ENCODE measurements at places on chromosomes 1 and 21. TPM values are rescaled to one million over a fixed set of nuclear protein-coding genes. Genes with fewer than 3 reads are reported as not detected.

DNA sequence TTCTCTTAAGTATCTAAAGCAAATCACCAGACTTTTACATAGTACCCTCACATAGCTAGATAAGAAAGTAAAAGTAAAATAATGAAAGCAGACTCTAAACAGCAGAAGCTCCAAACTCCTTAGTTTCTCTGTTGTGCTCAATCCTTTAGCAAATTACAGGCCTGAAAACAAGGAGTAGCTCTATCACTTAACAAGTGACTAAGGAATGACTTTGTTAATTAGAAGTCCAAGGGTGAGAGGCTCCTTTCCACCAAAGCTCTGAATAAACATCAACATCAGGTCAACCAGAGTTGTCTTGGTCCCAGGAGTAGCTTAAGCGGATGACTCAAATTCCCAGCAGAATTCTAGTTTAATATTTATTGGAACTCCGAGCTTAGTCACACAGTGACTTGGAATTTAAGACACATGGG, 5.9 kb downstream of the NRIP1 start:
- peak; percentile 61 for DNase-seq
- no peaks in the 10 kb centered on the region for H3K36me3 ChIP-seq
- H3K4me1 ChIP-seq = peaks cover 16% of the 10 kb centered on the region
- H3K4me3 ChIP-seq = peak overlapping the region; percentile 35
- peak overlapping the region; percentile 34 for H3K27ac ChIP-seq

- no peaks in the 10 kb centered on the region for H3K36me3 ChIP-seq
- DNase-seq = peak; percentile 93
- peak overlapping the region; percentile 72 for H3K27ac ChIP-seq
- peak overlapping the region; percentile 73 for H3K4me3 ChIP-seq
- H3K27me3 ChIP-seq = no peaks in the 10 kb centered on the region
- peaks cover 29% of the 10 kb centered on the region for H3K4me1 ChIP-seq
Measured at GRCh38 chr1:204288021-204288588, 71.6 kb downstream of the PLEKHA6 start.

DNA sequence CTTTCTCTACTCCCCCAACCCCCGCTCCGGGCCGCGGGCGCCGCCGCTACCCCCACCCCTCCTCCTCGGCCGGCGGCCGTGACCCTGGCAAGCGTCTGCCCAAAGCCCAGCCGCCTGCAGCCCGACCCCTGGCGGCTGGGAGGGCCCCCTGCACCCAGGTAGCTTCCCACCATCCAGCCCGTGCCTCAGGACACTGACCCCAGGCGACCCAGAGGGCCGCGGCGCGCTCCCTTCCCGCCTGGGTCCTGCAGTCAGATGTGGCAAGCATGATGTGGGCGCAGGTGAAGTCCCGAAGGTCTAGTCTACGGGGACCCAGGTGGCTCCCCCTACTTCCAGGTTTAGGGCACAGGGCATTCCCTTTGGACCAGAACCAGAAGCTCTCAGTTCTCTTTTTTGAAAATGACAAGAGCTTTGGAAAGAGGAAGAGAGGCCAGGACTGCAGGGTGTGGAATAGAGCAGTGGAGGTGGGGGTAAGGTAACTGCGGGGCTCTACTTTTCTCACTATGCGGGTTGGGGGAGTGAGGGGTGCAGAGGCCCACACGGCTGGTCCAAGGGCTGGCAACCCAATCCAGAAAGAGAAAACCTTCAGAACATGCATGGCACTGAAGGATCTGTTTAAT, at the start of gene DENND4B:
DENND4B (minus strand) TSS at position 97 of the 620 bp plus-strand sequence. CDS start 2,344 bp downstream, outside the sequence.
- H3K4me1 ChIP-seq = peaks cover 16% of the 10 kb centered on the region
- DNase-seq = peak; percentile 94
- peaks cover 35% of the 10 kb centered on the region for H3K36me3 ChIP-seq
- H3K27me3 ChIP-seq = no peaks in the 10 kb centered on the region
- H3K4me3 ChIP-seq = peak within 1 kb of the TSS; percentile 65

GRCh38 chr21:45584786-45585185, 42.5 kb upstream of the SLC19A1 start:
- H3K36me3 ChIP-seq = no peaks in the 10 kb centered on the region
- no peak overlapping the region for H3K4me3 ChIP-seq
- no peaks in the 10 kb centered on the region for H3K27me3 ChIP-seq
- no peak for DNase-seq
- no peaks in the 10 kb centered on the region for H3K4me1 ChIP-seq

- no peaks in the 10 kb centered on the region for H3K27me3 ChIP-seq
- H3K4me3 ChIP-seq = no peak overlapping the region
- H3K4me1 ChIP-seq = peaks cover 11% of the 10 kb centered on the region
- H3K36me3 ChIP-seq = no peaks in the 10 kb centered on the region
- no peak overlapping the region for H3K27ac ChIP-seq
Measured at GRCh38 chr1:111512132-111512889, 8.9 kb upstream of the ADORA3 start.

DNA sequence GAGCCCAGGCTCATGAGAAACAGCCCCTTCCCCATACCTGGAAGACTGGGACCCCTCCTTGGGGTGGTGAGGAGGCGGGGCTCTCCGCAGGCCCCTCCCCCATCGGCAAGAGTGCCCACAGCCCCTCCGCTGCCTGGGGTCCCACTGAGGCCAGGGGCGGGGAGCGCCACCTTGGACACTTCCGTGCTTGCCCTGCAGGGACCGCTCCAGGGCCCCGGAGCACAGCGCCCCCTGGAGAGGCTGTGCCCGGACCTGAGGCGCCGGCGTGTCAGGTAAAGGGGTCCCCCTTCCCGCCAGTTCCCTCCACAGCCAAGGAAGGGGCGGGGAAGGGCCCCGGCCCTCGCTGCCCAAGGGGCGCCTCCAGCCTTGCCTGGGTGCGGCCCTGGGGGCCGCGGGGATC, 21.5 kb downstream of the INAVA start:
- no peaks in the 10 kb centered on the region for H3K4me1 ChIP-seq
- H3K27ac ChIP-seq = no peak overlapping the region
- no peaks in the 10 kb centered on the region for H3K27me3 ChIP-seq
- no peak for DNase-seq
- H3K4me3 ChIP-seq = no peak overlapping the region
- no peaks in the 10 kb centered on the region for H3K36me3 ChIP-seq

Gene HFM1
- 1.2 TPM for total RNA-seq

GRCh38 chr1:175094626-175095025, 27.0 kb downstream of the TNN start:
- H3K36me3 ChIP-seq = no peaks in the 10 kb centered on the region
- no peak overlapping the region for H3K27ac ChIP-seq
- H3K4me1 ChIP-seq = no peaks in the 10 kb centered on the region
- no peak overlapping the region for H3K4me3 ChIP-seq
- DNase-seq = no peak

- H3K27me3 ChIP-seq = no peaks in the 10 kb centered on the region
- no peaks in the 10 kb centered on the region for H3K4me1 ChIP-seq
- DNase-seq = no peak
Measured at GRCh38 chr21:38637161-38637560, 138.9 kb upstream of the ERG start.

DNA sequence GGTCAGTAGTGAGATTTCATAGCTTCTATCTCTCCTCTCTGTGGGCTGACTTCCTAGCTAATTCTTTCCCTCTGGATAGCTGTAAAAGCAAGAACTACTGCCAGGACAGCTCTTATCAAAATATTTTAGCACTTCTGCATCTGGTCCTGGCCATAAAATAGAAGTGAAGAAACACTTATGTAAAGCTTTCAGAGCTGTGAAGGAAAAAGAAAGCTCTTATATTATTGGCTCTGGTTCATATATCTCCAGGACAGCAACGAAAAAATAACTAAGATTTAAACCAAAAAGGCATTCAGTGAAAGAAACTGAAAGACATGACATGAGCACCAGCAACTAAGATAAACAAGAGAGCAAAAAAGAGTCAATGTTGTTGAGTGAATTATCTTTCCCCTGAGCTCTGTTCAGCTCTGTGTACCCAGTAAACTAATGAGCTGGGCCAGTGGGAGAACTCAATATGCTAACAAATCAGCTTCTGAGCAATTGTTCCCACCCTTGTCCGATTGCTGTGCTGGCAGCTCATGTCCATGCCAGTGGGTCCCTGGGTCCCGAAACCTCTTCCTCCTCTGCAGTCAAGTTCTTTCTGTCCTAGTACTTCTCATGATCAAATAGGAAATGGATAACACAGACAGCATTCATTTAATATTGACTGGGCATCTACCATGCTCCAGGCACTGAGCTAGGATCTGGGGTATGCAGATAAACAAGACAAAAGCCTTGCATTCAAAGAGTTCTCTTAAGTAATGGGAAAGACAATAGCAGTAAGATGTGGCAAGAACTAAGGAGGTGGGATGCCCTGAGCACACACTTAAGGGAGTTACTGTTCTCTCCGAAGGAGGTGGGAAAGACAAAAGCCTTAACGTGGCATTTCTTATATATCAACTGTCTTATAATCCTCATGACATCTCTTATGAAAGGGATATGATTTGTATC, 45.3 kb upstream of the MAN1A2 start:
- H3K27me3 ChIP-seq = no peaks in the 10 kb centered on the region
- H3K4me1 ChIP-seq = no peaks in the 10 kb centered on the region
- no peak overlapping the region for H3K27ac ChIP-seq
- no peaks in the 10 kb centered on the region for H3K36me3 ChIP-seq

GRCh38 chr21:18274370-18274769, 29.7 kb downstream of the CHODL start:
- H3K4me1 ChIP-seq = no peaks in the 10 kb centered on the region
- no peak overlapping the region for H3K27ac ChIP-seq
- no peak overlapping the region for H3K4me3 ChIP-seq
- no peak for DNase-seq
- no peaks in the 10 kb centered on the region for H3K27me3 ChIP-seq

DNA sequence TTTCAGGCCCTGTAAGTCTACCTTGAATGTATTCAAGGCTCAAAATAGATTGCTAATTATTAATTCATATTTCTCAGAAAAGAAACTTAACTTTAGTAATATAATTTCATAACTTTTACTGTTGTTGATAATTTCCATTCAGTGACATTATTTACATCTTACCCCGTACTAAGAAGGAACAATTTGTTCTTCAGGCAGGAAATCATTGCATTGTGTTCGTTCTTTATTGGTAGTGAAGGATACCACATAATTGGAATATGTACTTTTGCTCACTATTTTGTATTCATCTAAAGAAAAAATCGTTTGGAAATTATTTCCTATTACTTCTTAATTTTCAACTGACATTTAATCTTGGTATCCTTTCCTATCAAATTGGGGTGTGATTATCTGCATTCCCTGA, 39.4 kb downstream of the CTTNBP2NL start:
- H3K4me3 ChIP-seq = no peak overlapping the region
- no peaks in the 10 kb centered on the region for H3K36me3 ChIP-seq
- no peak for DNase-seq
- H3K27ac ChIP-seq = peak overlapping the region; percentile 37

Gene BMP8A
- 1.2 TPM for total RNA-seq

Gene S100A1
- total RNA-seq = 83.1 TPM

- H3K27ac ChIP-seq = peak overlapping the region; percentile 23
- no peak for DNase-seq
- no peak overlapping the region for H3K4me3 ChIP-seq
- no peaks in the 10 kb centered on the region for H3K27me3 ChIP-seq
Measured at GRCh38 chr1:207002724-207003146, 29.8 kb downstream of the C1orf116 start.

Gene EDARADD
- total RNA-seq = 0.82 TPM

DNA sequence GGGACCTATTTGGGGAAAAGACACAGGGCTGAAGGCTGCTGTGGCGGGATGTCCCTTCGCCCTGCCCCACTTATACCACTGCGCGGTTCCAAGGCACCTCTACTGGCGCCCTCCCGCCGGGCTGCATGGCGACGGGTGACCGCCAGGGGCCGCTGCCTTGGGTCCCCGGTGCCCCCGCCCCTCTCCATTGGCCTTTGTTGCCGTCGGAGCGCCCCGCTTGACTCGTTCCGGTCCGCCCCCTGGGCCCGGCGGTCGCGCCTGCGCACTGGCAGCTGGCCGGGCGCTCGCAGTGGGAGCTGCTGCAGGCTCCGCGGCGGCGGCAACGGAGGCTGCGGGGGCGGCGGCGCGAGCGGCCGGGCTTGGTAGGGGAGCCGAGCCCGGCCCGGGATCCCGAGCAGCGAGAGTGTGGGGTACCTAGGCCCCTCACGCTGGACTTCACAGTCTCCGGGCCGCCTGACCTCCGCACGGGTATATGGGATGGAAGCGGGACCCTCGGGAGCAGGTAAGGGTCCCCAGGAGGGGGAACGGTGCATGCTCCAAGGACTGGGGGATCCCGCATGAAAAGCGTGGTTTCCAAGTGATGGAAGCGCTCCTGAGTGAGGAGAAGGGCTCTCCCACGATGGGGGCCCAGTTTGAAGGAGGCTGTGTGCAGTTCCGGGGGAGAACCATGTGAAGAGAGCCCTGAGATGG, at the start of gene AGO1:
AGO1 (plus strand) TSS at position 265 of the 690 bp plus-strand sequence; CDS start at position 478, 213 bp downstream.
- no peaks in the 10 kb centered on the region for H3K4me1 ChIP-seq
- H3K4me3 ChIP-seq = peak within 1 kb of the TSS; percentile 100
- H3K27ac ChIP-seq = no peak within 1 kb of the TSS
- no peaks in the 10 kb centered on the region for H3K36me3 ChIP-seq

- H3K27ac ChIP-seq = peak overlapping the region; percentile 24
- peaks cover 17% of the 10 kb centered on the region for H3K4me1 ChIP-seq
- no peaks in the 10 kb centered on the region for H3K36me3 ChIP-seq
- no peak for DNase-seq
- no peaks in the 10 kb centered on the region for H3K27me3 ChIP-seq
Measured at GRCh38 chr1:22471078-22471477, 19.4 kb downstream of the ZBTB40 start.

DNA sequence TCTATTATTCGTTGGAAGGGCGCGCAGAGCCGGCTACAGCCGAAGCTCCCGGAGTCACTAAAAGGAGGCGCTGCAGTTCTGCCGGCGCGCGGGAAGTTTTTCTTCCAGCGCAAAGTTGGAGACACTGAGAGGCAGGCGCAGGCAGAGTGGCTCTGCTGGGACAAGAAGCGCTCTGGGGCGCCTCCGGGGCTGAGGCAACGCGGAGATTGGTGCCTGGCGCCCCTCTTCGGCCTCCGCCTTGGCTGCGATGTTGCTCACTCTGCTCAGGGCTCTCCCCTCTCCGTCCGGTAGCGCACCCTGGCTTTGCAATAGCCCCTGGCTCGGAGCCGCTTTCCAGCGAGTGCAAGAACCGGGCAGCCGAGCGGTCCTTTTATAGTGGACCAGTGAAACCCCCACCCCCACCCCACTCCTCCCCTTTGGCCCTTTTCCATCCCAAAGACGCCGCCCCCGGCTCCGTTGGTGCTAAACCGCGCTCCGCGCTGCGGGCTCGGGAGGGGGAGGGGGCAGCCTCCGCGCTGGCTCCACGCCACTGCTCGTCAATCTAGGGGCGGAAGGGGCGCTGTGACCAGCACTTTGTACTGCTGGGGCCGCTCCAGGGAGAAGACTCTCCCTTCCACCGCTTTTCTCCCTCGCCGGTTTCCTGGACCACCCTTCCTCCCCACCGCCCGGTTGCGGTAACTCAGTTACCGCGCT, at the start of gene ADAMTS1:
ADAMTS1 (minus strand) TSS at position 344 of the 693 bp plus-strand sequence. CDS start 455 bp downstream, outside the sequence.
- H3K4me3 ChIP-seq = peak within 1 kb of the TSS; percentile 87
- H3K4me1 ChIP-seq = peaks cover 12% of the 10 kb centered on the region
- peaks cover 15% of the 10 kb centered on the region for H3K36me3 ChIP-seq
- H3K27ac ChIP-seq = peak within 1 kb of the TSS; percentile 88
- H3K27me3 ChIP-seq = no peaks in the 10 kb centered on the region

DNA sequence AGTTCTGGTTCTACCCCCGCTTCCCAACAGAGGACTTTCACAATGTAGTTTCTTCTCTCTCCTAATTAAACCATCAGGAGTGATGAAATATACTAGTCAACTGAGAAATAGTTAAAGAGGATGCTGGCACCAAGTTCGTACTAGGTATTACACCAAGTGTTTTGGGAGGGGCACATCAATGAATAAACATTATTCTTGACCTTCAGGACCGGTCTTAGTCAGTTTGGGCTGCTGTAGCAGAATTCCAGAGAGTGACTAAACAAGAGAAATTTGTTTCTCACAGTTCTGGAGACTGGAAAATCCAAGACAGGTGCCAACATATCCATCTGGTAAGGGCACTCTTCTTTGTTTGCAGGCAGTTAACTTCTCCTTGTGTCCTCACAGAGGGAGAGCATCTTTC, 103.8 kb downstream of the SPATA17 start:
- H3K4me1 ChIP-seq = no peaks in the 10 kb centered on the region
- H3K4me3 ChIP-seq = no peak overlapping the region
- DNase-seq = no peak
- no peaks in the 10 kb centered on the region for H3K27me3 ChIP-seq
- H3K27ac ChIP-seq = no peak overlapping the region

Data from kidney (tissue), 22 donors.